Activated T-helper 1 cell treated with Interleukin-2 at 50 U/mL for 16 hours (primary cell): ENCODE measurements at places on chromosomes 12 and 14.

GRCh38 chr12:112826011-112826410, 34.5 kb downstream of the RPH3A start:
- no peak for DNase-seq

DNA sequence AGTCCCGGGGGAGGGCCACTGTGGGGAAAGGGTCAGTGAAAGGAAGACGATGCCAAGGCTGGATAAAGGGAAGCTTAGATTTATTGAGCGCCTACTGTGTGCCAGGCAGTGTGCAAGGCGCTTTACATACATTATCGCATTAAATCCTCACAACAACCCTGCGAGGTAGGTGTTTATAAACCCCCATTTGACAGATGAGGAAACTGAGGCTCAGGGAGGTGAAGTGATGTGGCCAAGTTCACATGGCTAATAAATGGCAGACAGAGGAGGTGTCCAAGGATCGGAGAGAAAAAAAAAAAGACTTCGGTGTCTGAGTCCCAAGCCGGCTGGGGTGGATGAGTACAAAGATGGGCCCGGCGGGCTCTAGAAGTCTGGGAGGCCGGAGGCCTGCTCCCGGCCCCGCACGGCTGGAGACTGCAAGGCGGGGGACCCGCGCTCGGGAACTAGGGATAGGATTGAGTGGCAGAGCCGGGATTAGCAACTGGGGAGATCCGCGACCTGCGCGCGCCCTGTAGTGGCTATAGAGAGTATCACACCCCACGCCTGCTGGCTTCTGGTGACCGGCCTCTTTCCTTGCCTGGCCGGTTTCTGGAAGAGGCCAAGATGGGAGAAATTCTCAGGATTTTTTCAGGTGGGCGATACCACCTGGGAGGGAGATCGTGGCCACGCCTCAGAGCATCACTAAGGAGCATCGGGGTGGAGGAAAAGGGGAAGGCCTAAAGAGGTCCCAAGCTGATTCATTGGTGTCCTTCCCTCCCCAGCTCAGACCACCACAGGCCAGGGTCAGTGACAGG, 3.9 kb downstream of the DDN start:
- no peak for DNase-seq

DNA sequence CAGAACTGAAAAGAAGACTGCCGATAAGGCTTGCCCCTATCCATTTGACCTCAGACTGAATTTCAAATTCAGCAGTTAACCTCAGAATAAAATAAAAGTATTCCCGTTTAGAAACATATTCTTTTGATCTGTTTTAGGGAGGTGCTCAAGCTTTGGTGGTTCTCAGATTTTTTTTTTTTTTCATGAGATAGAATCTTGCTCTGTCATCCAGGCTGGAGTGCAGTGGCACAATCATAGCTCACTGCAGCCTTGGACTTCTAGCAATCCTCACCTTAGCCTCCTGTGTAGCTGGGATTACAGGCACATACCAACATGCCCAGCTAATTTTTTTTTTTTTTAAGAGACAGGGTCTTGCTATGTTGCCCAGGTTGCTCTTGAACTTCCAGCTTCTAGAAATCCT, 15.5 kb downstream of the AEBP2 start:
- DNase-seq = no peak

DNA sequence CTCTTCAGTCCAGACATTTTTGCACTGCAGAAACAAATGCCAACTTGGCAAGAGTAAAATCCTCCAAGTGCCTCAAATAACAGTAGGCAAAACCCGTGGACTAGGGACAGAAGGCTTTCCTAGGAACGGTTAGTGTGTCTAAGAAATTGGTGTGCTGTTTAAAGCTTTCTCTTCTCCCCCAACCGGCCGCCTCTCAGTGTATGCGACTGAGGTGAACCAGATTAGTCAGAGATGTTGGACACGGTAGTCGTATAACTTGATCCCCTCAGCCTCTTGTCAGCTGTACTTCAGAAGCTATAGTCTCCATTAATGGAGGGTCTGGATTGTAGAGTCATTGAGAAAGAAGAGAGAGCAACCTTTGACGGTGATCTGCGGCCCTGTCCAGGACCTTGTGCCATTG, 21.7 kb downstream of the PPFIBP1 start:
- DNase-seq = no peak

- DNase-seq = no peak
These were observed 101.7 kb downstream of the DPF3 start for GRCh38 chr14:72792051-72792788.

GRCh38 chr12:3333991-3334391, 157.0 kb upstream of the PRMT8 start:
- DNase-seq = no peak

- no peak for DNase-seq
These were observed 201.1 kb upstream of the TMEM260 start for GRCh38 chr14:56378475-56378877.

DNA sequence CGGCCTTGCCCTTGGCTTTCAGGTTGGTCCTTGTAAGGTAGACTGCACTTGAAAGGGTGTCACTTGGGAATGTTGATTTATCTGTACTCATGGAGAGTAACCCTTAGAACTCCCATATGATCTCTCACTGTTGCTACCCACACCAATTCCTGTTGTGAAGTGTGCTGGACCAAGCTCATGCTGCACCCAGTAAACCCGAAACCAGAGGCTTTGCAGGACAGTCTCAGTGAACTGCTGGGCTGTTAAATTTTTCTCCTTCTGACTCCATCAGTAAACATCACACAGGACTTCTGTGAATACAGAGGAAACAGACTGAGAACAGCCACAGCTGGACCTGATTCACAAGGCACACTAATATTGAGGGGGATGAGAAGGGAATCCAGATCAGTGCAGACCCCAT, 783.0 kb downstream of the TMEM121 start:
- no peak for DNase-seq

GRCh38 chr14:37948266-37948665, 259.4 kb upstream of the SSTR1 start:
- DNase-seq = no peak

- no peak for DNase-seq
These were observed 16.6 kb downstream of the FBXW8 start for GRCh38 chr12:116927244-116927940.

DNA sequence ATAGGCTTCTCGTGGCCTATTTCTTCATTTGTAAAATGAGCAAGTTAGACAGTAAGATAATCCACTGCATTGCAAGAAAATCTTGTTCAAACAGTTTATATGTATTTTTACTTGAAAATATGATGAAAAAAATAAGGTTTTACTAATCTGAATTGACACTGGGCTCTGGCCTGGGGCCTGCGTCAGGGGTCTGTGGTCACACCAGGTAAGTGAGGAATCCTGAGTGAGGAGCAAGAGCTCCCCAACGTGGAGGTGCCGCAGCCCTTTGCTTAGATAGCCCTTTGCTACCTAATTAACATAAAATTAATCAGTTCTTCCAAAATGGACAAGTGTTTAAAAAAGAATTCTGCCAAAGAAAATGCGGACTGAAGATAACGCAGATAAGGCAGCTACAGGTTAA, 39.1 kb upstream of the STAB2 start:
- DNase-seq = no peak

- no peak for DNase-seq
These were observed 7.2 kb downstream of the DNAI7 start for GRCh38 chr12:25187781-25188180.

- DNase-seq = no peak
These were observed 76.8 kb downstream of the HSD17B6 start for GRCh38 chr12:56839915-56840325.

DNA sequence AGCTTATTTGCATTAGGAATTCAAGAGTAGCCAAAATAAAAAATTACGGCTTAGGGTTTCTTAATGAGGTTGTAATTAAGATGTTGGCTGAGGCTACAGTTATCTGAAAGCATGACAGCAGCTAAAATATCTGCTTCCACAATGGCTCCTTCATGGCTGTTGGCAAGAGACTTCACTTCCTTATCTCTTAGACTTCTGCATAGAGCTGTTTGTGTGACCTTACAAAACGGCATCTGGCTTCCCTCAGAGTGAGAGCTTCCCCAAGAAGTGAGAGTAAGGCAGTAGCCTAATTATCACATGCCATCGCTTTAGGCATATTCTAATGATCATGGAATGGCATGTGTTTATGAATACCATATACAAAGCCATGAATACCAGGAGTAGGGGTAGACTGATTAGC, 57.6 kb downstream of the CCDC59 start:
- no peak for DNase-seq

DNA sequence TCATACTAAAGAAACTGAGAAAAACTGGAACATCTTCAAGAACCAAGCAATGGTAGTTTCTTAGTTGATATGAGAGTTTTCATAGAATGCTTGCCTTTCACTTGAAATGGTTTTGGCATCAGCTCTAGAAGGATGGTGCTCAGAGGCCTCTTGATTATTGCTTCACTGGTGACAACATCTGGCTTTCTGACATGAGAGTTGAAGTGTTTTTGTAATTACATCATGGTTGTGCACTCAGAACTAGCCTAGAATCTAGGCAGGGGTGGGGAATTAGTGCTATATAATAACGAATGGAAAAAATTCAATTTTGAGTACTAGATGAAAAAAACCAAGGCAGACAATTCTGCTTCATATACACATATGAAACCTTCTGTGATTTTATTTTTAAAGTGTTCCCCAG, 172.8 kb upstream of the LMNTD1 start:
- DNase-seq = no peak

DNA sequence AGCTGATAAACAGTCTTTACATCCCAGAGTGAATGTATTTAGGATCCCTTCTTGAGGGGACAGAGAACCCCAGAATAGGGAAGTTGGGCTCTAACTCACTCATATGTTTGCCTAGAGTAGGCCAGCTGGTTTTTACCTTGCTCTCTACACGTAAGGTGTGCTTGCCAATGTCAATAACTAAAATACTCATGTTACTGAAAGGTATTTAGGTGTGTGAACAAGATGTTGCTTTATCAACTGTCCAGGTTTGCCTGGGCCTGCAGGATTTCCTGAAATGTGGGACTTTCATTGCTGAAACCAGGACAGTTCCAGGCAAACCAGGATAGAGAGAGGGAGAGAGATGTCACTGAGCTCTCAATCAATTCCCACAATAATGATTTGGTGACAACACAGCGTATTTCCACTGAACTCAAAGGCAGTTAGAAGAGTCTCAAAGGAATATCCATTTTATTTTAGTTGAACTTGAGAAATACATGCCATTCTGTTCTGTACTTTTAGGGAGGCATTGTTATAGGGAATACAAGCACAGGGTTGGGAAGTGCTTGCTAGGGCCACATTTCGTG, 171.7 kb downstream of the NRXN3 start:
- no peak for DNase-seq

DNA sequence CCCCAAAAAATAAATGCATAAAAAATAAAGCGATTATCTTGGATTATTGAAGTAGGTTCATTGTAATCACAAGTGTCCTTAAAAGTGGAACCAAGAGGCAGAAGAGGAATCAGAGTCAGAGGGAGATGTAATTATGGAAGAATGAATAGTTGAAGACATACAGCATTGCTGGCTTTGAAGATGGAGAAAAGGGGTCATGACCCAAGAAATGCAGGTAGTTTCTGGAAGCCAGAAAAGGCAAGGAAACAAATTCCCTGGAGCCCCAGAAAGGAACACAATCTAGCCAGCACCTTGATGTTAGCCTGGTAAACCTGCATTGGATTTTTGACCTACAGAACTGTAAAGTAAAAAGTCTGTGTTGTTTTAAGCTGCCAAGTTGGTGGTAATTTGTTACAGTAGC, 57.5 kb upstream of the PTGR2 start:
- DNase-seq = no peak

GRCh38 chr12:93360688-93361087, 17.0 kb upstream of the NUDT4 start:
- DNase-seq = no peak

DNA sequence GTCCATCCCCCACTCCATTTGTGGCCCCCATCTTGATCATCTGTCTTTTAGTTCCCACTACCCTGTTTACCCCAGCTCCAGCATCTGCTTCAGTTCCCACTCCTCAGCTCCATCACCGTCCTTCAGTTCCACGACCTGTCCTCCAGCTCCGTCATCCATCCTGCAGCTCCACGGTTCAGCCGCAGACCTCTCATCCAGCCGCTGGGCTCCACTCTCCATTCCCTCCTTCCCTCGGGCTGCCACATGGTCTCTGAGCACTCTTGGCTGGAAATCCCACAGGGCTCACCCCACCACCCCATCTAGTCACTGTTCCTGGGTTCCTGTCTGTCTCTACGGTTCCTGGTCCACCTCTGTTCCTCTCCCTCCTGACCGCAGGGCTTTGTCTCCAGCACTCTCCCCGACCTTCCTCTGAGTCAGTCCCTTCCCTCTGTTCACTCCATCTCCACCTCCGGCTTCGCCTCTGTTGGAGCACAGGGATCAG, 3.3 kb upstream of the P3H3 start:
- no peak for DNase-seq

GRCh38 chr12:77940011-77940423, 109.3 kb downstream of the NAV3 start:
- no peak for DNase-seq

GRCh38 chr12:55996715-55997534, at the start of gene SUOX:
SUOX (plus strand) TSS chr12:55997276; CDS start chr12:56002222, 4,946 bp downstream.
- no peak for DNase-seq

DNA sequence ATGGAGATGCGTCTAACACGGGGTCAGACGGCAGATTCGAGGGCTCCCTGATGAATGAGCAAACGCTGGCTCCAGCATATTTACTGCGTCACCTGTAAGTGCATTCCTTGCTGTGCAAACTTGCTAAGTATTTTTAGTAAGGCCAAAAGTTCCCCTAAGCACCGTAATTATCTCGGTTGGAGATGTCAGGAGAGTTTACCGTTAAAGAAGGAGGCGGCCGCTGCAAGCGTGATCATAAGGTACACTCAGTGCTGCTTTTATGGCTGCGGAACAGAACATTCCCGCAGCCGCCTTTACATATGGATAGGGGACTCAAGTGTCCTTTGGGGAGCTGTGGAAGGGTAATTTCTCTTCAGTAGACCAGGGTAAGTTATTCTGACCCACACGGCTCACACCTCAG, 175.6 kb downstream of the GLT1D1 start:
- DNase-seq = no peak

DNA sequence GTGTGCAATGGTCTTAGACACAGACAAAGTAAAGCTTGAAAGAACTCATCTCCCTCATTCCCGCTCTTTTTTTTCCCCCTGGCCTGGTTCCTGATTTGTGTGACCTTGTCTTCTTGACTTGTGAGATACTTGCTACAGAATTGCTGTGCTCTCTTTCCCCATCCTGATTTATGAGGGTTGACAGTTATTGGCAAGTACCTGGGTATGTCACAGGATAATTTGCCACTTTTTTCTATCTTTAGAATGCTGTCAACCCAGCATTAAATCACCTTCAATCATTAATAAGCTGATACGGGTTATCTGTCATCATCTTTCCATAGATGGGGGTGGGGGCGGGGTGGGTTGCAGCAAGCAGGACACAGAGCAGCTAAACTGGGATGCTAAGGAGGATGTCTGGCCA, 144.4 kb upstream of the PRICKLE1 start:
- DNase-seq = no peak

GRCh38 chr12:70482764-70483163, 116.7 kb downstream of the KCNMB4 start:
- no peak for DNase-seq

- DNase-seq = no peak
These were observed 96.0 kb downstream of the GCH1 start for GRCh38 chr14:54806616-54807015.

- no peak for DNase-seq
These were observed 91.1 kb downstream of the MYF5 start for GRCh38 chr12:80807640-80808288.
